ENCODE measurements at places on chromosomes 1 and 21. TPM values are rescaled to one million over a fixed set of nuclear protein-coding genes. Genes with fewer than 3 reads are reported as not detected.

The NHLH1 gene
- total RNA-seq, result 0.05 TPM

DNA sequence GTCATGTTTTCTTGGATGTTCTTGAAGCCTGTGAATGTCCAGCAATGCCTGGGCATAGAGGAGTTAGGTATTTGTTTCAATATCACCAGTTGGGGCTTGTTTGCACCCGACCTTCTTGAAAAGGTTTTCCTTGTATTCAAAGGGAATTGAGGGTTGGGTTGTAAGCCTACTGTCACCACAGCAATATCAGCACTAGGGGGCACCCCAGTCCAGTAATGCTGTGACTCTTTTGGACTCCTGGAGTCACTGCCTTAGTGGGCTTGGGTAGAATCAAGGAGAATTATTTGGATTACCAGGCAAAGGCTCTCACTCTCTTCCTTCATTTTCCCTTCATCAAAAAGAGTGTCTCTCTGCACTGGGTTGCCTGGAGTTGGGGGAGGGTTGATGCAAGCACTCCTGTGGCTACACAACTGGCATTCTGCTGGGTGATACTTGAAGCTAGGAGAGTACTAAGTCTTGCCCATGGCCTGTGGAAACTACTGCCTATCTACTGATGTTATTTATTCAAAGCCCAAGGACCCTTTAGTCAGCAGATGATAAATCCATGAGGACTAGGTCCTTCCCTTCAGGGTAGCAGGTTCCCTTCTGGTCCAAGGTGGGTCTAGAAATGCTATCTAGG, 34.5 kb downstream of the OR10R2 start:
- DNase-seq, result no peak

DNA sequence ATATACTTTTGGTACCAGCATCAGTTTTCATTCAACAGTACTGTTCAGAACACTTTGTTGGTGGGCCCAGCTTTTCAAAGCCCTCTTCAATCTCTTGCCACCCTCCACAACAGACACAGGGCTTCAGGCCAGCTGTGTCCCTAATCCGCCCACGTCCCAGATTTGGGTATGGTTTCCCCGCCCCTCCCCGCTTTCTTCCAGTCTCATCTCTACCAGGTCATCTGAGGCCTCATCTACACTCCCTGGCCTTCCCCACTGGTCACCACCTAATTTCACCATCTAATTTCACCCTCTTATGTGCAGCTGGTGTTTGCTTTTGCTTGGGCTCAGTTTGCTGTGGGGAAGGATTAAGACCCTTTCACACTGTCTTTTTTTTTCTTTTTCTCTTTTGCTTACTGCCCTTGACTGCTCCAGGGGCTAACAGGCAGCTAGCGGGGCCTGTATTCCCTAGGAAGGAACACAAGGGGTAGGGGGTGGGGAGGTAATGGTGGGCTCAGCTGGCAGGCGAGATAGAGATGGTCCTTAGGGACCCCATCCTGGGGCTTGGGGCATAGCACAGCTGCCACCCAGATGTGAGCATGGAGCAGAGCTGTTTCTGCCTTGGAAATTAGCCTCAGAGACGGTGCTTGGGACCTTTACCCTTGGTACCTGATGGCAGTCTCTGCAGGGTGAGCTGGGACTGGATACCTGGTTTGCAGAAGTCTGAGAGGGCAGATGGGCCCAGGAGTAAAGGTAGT, 3.8 kb upstream of the EPB41 start:
- DNase-seq, result no peak

GRCh38 chr1:191615101-191615821, 543.0 kb upstream of the RGS18 start:
- no peak for DNase-seq

The CRYAA gene
- not detected for total RNA-seq

DNA sequence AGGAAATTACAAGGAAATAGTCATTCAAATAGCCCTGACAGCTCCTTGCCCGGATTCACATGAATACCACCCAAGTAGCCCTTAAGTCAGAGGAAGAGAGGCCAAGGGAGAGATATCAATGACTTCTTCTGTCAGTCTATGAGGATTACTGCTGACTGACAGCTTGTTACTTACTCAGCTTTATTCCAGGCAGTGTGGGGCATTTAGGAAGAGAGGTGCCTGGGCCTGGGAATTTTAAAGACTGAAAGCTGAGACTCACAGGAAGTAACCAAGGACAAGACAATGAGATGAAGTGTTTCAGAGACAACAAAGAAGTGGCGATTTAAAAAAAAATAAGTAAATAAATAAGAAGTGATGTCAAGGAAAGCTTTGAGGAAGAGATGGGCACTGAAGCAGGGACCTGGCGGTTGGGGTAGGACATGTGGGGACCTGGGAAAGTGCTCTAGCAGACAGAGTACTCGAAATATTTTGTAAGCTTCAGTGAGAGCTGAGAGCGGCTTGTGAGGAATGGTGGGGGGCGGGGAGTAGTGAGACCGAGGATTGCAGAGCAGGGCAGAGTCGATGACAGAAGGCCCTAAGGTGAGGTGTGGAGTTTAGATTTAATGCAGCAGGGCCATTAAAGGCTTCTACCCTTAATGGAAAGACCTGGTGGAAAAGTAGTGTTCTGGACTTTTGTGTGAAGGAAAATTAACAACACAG, 58.9 kb downstream of the ST3GAL3 start:
- no peak for DNase-seq

The LCE3D gene
- total RNA-seq, result not detected

The DIO1 gene
- total RNA-seq, result not detected

GRCh38 chr1:221165839-221166500, 286.7 kb downstream of the HLX start:
- DNase-seq, result no peak

The ACOT11 gene
- total RNA-seq, result 0.93 TPM

The TTC39A gene
- 7.2 TPM for total RNA-seq

GRCh38 chr1:95990033-95990432, 731.6 kb upstream of the PTBP2 start:
- DNase-seq, result no peak

The RORC gene
- not detected for total RNA-seq

The PAX7 gene
- total RNA-seq, result not detected

- DNase-seq, result no peak
Measured at GRCh38 chr1:31748365-31748764, 15.8 kb downstream of the ADGRB2 start.

- DNase-seq, result no peak
Measured at GRCh38 chr1:93749487-93749886, 67.8 kb upstream of the BCAR3 start.

- DNase-seq, result no peak
Measured at GRCh38 chr21:33539616-33540015, 2.3 kb downstream of the GART start.

The CCDC17 gene
- total RNA-seq, result 1.9 TPM

- DNase-seq, result no peak
Measured at GRCh38 chr1:156727492-156727891, 777 bp upstream of the METTL25B start.

GRCh38 chr1:59412718-59413326, 115.9 kb downstream of the FGGY start:
- no peak for DNase-seq

DNA sequence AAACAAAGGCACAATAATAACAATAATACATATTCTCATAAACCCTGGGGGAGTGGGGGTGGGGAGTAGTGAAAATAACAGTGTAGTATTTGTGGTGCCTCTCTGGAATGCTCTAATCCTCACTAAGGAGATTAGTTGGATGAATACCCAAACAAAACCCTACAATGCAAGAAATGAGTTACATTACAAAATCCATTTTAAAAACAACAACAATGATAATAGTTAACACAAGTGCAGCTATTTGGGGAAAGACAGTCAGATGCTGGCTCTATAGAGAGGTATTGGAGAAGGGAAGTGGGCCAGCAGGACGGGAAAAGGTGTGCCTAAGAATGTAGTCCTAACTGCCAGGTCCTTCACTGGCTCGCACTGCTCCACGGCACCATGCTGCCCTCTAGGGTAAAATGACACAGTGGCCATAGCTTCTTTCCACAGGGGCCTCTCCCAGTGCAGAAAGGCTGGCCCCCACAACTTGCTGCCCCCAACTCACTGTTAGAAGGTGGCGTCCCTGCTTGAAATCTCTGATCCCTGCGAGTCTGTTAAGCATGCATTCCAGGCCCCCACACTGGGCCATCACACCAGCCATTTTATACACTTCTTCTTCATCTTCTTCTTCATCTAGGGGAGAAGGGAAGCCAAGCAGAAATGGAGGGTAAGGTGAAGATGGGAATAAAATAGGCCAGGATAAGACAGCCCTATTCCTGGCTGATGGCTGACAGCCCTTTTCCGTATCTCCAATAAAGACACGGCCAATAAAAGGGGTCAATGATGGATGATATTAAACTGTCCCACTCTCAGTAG, 113.8 kb downstream of the UBR4 start:
- no peak for DNase-seq

- no peak for DNase-seq
Measured at GRCh38 chr1:25615563-25616094, 962 bp upstream of the MAN1C1 start.

DNA sequence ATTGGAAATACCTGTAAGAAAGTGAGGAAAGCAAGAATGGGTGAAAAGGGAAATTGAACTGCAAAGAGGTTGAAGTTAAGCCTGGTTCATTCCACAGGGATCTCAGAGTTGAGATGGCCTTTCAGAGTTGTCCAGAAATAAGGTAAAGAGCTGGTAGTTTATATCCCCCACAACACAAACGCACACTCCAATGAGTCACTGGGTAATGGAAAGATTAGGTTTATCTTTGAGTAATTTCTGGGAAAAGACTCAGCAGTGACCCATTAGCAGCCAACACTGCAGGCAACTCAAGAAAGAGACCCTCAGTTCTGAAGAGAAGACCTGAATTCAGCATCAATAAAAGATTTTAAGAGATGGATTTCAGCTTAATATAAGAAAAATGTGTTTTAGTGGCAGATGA, 485.5 kb downstream of the PTPRC start:
- no peak for DNase-seq

DNA sequence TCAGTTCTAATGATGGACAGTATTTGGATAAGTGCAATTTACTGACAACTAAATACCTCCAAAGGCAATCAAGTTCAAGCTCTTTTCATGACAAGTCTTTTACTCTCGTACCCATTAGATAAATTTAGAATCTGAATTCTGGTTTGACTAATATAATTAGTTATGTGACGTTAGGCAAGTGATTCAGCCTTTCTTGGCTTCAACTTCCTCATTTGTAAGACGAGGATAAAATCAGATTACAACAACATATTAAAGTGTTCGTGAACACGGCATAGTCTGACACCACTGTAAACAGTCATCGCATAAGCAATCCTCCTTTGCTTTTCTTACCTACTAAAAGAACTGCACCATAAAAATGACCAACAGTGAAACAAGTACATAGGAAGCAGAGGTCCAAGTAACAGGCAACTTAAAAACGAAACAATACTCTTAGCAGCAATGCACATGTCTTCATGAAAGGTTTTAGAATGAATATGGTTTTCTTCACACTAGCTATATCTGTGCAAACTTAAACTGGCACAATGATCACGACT, 25.7 kb downstream of the COA6 start:
- DNase-seq, result no peak

DNA sequence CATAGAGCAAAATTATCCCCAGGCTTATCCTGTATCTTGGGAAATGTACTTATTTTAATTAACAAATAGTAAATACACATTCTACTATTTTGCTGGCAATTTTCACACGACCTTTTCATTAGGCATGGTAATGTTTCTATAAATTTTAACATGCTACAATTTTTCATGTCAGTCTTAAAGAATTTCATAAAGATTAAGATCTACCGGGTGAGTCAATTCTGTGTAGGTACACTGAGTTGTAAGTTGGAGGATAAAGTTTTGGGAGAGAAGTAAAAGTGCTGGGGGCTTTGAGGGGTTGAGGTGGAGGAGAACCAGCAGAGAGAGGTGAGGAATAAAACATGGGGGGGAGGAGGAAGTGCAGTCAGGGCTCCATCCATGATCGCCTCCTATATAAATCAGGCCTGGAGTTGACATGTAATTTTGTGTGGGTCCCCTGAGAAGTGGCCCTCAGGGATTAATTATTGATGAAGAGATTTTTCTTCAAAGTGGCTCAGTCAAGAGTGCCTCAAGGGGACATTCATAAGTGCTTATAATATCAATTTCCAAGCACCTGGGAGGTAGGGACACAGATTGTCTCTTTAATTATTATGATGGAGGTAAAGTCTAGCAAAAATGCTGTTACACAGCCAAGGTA, 7.2 kb downstream of the DPYD start:
- DNase-seq, result no peak

DNA sequence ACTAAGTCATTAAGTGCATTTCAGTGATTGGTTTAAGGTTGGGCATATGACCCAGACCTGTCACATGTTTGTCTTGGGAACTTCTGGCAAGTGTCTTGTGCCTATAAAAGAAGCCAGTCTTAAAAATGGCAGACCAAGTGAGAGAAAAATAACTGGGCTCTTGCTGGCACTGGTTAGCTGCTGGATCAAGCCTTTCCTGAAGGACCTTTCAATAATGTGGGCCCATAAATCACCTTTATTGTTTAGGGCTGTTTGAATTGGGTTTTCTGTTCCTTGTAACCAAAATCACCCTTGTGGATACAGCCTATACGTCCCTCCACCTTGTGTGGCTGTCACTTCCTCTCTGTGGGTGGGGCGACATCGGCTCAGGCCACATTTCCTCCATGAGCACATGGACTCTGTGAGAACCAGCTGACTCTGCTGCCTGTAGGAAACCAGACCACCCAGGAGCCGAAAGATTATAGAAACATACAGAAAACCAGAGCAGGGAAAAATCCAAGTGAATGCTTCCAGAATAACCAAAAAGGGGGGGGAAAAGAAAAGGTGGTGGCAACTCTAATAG, 25.6 kb upstream of the WNT4 start:
- DNase-seq, result no peak

DNA sequence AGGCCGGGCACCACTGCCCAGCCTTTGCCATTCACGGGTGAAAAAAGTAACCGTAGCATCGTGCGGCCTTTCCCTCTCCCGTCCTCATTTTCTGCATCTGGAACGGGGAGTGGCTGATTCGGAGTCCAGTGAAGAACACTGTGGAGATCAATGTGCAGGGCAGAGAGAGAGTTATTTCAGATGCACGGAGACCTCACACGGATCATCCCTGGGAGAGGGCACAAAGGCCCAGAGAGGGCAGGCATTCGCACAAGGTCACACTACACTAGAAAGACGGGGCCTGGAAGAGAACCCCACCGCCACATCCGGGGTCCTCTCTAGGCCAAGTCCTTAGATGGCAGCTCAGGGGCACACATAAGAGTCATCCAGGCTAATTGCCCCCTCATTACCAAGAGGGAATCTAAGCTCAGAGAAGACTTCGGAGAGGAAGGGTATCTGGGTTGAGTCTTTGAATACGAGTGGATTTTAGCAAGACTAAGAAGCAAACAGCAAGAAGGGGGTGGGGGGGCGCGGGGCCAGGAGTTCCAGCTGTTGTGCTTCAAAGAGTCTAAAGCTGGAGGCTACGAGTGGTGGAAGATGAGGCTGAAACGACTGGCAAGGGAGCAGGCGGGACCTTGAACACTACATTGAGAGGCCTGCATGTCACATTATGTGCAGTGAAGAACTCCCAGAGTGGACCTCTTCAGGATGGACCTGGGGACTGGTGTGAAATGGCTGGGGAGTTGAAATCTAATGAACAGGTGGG, 857 bp downstream of the GPX7 start:
- no peak for DNase-seq

- DNase-seq, result no peak
Measured at GRCh38 chr1:66035616-66036245, 243.0 kb downstream of the PDE4B start.

GRCh38 chr1:40314721-40315238, 2.3 kb downstream of the COL9A2 start:
- no peak for DNase-seq
